ENCODE measurements at places on chromosomes 16 and 17.

DNA sequence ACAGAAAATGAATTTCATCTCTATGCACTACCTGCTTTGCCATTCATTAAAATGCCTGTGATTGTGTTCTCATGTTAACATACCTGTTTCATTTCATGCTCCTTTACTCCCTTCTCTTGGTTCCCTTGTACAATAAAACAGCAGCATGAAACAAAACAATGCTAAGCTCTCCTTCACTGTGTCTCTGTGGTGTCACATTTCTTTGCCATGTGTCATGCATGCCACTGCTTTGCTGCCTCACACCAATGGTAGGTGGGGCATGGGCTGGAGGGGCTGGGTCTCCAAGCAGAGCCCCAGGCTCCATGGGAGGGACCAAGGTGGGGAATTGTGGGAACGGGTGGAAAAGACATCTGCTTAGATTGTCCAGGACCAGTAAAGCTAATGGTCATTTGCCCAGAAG lies 83.6 kb downstream of the RGS9 start:
- peak; percentile 35 for DNase-seq

GRCh38 chr17:9158544-9159452 lies 137.5 kb downstream of the NTN1 start:
- no peak for DNase-seq

GRCh38 chr17:71780596-71780995 lies 340.2 kb upstream of the SOX9 start:
- DNase-seq: no peak

- peak; percentile 15 for DNase-seq
Observed at GRCh38 chr16:51638339-51639135, 487.5 kb upstream of the SALL1 start.

DNA sequence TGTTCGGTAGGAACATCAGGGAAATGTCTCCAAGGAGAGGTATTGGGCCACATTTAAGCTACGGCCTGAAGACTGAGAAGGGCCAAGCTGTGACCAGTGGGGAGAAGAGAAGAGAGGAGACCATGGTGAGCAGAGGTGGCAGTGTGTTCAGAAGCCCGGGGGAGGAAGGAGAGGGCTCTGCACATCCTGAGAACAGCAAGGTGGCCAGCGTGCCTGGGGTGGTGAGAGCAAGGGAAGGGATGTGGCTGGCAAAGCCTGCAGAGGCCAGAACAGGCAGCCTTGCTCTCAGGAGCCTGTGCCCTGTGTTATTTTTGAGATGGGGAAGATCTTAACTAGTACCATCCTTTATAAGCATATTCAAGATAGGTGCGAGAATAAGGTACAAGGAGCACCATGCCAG lies 933.5 kb upstream of the EEF2KMT start:
- no peak for DNase-seq

- DNase-seq: peak; percentile 33
Observed at GRCh38 chr16:86768999-86769398, 190.7 kb downstream of the FOXL1 start.

GRCh38 chr16:23061669-23062068 lies 87.6 kb downstream of the USP31 start:
- DNase-seq: peak; percentile 40

GRCh38 chr17:8892338-8892690 lies 24.8 kb upstream of the PIK3R6 start:
- DNase-seq: no peak

DNA sequence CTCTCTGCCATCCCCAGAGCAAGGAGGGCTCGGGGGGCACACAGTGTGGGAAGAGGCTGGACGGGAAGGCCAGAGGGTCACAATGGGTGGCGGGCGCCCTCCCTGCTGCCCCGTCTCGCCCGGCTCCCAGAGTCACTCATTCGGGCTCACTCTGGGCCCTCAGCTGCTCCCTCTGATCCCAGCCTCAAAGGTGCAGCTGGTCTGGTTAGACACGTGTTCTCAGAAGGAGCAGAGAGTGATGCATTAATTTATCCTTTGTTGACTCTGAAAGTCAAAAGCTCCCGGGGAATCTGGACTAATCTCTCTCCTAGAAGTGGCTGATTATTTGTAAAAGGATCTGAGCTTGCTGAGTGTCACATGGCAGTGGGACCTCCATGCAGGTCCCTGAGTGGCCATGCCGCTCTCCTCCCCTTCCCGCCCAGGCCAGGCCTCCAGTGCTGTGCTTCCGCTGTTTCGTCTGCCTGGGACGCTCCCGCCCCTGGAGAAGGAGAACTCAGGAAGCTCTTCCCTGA lies 87.5 kb downstream of the SEC14L1 start:
- DNase-seq: no peak

DNA sequence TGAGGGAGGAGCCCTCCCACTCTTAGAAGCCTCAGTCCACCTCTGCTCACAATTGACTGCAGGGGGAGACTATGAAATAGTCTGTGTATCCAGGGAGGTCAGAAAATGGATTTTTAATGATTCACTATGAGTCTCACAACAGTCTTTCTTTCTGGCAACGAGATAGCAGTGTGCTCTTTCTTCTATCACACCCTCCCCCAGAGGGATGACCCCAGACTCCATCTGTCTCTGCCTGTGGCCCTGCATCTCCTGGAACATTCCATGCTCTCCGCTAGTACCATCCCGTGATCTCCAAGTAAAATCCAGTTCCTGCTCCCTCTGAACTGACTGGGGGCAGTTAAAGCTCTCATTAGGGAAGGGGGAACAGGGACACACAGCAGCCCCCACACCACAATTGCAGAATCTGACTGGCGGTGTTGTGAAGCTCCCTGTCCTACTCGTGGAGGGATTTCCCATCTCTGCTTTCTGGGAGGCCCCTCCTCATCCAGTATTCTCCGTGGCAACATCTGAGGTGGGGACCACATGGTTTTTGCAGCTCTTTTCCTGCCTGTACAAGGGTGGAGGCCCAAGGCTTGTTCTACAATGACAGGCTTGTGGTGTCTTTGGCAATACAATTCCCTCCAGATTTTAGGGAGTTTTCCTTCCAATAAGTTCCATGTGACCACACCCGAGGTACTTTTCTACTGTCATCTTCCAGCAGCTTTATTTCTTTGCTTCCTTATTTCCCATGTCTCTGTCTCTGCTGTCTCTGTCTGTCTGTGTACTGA lies 19.4 kb downstream of the NATD1 start:
- no peak for DNase-seq

DNA sequence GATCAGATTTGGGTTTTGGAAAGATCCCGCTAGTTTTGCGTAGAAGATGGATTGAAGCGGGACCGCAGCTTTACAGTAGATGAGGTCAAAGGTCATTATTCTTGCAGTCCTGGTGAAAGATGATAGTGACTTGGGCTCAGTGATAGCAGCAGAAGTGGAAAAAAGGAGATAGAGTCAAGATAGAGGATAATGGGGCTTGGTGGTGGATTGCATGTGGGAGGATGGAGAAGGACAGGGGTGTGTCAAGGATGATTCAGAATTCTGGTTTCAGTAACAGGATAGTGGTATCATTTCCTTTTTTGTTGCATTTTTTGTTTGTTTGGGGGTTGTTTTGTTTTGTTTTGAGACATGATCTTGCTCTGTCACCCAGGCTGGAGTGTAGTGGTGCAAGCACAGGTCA lies 28.7 kb downstream of the CHD9NB start:
- DNase-seq: no peak

DNA sequence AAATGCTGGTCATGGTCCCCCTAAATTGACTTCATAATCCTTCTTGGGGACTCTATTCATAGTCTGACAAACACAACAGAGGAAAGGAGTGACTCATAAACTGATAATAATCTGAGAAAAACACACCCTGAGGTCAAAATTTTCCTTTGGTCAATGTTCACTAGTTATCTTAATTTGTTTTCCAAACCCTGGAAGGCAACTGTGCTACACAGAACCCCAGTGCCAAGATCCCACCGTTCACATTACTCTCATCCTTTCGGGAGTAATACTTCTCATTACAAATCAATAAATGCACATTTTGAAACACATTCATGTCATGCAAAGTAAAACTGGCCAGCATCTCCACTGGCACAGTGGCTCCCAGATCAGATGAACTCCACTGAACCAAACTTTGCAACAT lies 23.2 kb downstream of the COIL start:
- no peak for DNase-seq

DNA sequence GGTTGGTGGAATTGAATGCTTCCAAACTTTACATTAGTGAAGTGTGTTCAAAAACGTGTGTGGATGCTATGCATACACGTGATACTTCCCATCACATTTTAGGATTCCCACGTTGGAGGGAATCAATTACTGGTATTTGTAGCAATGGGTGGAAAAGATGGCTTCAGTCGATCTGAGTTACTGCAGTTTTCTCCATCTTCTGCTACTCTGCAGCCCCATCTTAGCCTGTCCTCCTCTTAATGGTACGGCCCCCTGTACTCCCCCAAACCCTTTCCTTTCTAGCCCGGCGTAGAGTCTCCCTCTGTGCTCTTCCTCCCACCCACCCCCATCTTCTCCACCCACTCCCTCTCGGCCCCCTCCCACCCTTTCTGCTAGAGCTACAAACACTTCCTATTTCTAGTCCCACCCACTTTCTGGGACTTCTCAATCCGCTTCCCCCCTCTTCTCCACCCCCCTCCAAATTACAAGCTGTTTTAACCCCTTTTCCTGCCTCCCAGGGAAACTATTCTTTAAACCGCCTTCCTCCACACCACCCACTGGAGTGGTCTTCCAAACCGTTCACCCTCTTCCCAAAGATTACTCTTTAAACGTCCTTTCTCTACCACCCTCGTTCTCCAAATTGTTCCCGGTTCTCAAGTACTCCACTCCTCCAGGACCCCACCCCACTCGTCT lies 1.1 kb downstream of the CHTF8 start:
- no peak for DNase-seq

GRCh38 chr17:45316434-45317110 lies at the start of gene MAP3K14:
MAP3K14 (minus strand) TSS chr17:45317020; CDS start chr17:45290745, 26,275 bp downstream.
- peak; percentile 78 for DNase-seq

GRCh38 chr16:46918905-46919792 lies 35.0 kb downstream of the GPT2 start:
- DNase-seq: no peak

DNA sequence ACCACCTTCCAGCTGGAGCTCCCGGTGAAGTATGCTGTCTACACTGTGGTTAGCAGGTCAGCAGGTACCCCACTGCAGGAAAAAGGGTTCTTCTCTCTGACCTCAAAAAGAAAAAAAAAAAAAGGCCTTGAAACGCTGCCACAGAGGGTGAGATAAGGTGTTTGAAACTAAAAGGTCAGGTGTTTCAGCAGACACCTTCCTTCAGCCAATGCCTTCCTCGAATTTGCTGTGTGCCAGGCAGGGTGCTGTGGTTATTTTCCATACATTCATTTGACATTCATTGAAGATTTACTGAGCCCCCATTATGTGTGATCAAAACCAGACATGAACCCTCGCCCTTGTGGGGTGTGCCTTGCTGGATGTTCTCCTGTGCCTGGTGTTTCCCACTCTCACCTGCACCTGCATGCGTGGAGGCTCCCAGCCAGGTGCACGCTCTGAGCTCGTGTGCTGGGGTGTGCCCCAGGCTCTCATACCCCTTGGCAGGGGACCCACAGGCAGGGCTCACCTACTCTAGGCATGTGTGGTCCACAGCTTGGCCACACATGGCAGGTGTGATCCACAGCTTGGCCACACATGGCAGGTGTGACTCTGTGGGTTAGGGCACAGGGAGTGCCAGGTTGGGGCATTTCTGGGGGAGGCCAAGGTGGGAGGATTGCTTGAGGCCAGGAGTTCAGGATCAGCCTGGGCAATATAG lies 15.8 kb upstream of the ITGAD start:
- DNase-seq: no peak

DNA sequence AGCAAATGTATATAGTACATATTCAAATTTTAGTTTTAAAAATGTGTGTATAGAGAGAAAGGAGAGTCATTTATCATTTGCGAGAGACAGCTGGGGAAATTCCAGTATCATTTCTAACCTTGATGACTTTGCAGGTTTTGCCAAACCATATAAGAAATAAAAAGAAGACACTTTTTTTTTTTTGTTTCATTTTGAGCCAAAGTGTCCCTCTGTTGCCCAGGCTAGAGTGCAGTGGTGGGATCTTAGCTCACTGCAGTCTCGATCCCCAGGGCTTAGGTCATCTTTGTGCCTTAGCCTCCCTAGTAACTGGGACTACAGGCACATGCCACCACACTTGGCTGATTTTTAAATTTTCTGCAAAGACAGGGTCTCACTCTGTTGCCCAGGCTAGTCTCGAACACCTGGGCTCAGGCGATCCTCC lies 38.4 kb upstream of the VWA3A start:
- no peak for DNase-seq

- peak; percentile 44 for DNase-seq
Observed at GRCh38 chr17:17933775-17934174, 38.4 kb downstream of the TOM1L2 start.

DNA sequence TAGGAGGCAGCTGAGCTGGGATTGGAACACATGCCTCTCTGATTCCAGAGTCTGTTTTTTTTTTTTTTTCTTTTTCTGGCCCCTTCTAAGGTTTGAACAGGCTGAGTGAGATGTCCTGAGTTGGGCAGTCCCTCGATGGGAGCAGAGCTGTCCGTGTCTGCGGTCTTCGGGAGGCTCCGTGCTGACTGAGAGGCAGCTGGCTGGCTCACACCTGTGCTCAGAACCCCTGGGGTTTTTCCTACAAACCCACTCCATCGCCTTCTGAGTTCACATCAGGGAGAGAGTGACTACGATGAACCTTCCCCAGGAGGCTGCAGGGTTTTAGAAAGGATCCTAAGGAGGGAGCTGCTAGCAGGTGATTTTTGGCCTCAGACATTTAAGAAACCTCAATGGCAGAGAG lies 92.5 kb downstream of the IRF8 start:
- no peak for DNase-seq

GRCh38 chr17:50845240-50846147 lies 10.1 kb downstream of the WFIKKN2 start:
- DNase-seq: peak; percentile 61

DNA sequence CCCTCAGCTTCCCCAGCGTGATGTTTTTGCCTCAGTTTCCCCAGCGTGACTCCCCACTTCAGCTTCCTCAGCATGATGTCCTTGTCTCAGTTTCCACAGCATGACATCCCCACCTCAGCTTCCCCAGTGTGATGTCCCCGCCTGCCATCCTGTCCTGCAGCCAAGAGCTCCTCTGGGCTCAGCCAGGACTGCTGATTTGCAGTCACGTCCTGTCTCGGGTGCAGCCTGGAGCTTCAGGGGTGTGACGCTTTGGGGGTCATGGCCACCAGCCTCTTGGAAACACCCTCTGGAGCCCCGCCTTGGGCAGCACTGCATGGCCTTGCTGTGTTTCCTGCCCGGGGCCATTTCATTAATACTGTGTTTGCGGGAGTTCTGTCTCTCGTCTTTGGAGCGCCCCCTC lies 16.5 kb upstream of the NUDT16L1 start:
- no peak for DNase-seq

GRCh38 chr17:13478326-13478830 lies 123.4 kb downstream of the HS3ST3A1 start:
- peak; percentile 39 for DNase-seq

All from AG10803 (cell line).